ENCODE measurements at places on chromosomes 7 and 10. TPM values are rescaled to one million over a fixed set of nuclear protein-coding genes. Genes with fewer than 3 reads are reported as not detected.

DNA sequence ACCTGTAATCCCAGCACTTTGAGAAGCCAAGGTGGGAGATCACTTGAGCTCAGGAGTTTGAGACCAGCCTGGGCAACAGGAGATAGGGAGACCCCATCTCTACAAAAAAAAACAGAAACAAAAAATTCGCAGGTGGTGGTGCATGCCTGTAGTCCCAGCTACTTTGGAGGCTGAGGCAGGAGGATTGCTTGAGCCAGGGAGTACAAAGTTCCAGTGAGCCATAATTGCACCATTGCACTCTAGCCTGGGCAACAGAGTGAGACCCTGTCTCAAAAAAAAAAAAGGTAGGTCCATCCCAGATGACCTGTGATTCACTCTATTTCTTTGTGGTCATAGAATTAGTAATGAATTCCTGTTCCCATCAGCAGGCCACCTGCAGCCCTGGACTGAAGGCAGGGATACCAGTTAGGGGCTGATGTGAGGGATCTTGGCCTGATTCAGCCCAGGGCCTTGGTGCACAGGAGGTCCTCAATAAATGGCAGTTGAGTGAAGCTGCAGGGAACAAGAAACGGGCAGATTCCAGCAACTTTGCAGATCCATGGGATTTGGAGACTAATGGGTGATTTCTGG is at the start of gene MYH16:
Gene MYH16 (plus strand): TSS at position 364 of the 570 bp plus-strand sequence.
- no peak for DNase-seq

DNA sequence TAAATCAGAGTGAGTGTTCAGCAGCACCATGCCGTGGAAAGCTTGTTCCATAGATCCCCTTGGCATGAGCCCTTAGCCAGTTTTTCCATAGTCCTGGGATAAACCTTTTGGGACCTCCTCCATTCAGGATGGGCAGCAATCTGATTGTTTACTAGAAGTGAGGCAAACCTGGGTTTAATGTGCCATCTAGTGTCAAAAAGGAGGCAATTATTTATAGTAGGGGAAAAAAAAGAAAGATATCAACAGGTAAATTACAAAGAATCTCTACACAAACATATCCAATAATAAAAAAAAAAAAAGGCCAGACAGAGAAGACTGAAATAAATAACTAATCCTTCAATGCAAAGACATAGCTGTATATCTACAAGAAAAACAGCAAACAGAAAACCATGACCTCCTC is 229.0 kb upstream of the STK17A start:
- DNase-seq: no peak

Gene DEPP1
- polyA plus RNA-seq: 7.2 TPM

Gene FAM25G
- polyA plus RNA-seq: not detected

Measured in left renal pelvis (tissue), 4 donors.